Bone marrow (tissue), 2 donors: ENCODE measurements at places on chromosomes 5 and 9.

DNA sequence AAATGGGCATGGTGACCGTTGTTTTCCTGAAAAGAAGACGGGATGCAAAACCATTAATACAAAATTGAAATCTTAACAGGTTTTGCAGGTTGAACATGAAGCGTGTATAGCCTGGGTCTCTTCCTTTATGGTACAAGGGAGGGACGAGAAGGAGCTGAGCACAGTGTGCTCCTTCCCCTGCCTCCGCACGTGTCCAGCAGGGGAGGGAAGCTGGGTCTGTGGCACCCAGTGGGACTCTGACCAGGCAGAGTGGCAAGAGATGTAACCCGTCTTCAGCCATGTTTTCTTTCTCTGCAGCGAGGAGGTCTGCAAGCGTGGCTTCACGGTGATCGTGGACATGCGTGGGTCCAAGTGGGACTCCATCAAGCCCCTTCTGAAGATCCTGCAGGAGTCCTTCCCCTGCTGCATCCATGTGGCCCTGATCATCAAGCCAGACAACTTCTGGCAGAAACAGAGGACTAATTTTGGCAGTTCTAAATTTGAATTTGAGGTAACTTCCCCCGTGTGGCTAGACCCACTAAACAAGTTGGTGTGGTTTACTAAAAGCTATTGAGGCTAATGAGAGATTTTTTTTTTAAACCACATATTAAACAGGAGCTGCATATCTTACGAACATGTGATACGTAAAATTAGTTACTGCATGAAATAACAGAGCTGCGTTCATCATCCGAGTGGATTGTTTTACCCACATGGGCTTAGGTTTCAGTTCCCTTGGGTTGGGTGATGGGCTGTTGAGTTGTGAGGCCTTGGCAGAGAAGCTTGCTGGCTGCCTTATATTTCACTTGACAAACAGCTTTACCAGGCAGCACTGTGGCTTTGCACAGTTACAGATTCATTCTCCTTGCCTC lies 143.7 kb downstream of the TRIO start:
- no peak for DNase-seq

- no peak for DNase-seq
Observed at GRCh38 chr5:134245101-134245604, 19.3 kb upstream of the PPP2CA start.

GRCh38 chr5:73994963-73995362 lies 369.0 kb downstream of the ARHGEF28 start:
- DNase-seq: no peak

GRCh38 chr5:77419644-77420582 lies 72.2 kb downstream of the WDR41 start:
- DNase-seq: no peak

GRCh38 chr9:122065923-122066629 lies 27.0 kb downstream of the TTLL11 start:
- DNase-seq: no peak

GRCh38 chr5:71703941-71704340 lies 15.1 kb upstream of the CARTPT start:
- DNase-seq: no peak

- DNase-seq: peak; percentile 2
Observed at GRCh38 chr5:89343666-89344065, 460.7 kb upstream of the MEF2C start.

GRCh38 chr5:154977409-154977808 lies 36.1 kb upstream of the KIF4B start:
- no peak for DNase-seq

DNA sequence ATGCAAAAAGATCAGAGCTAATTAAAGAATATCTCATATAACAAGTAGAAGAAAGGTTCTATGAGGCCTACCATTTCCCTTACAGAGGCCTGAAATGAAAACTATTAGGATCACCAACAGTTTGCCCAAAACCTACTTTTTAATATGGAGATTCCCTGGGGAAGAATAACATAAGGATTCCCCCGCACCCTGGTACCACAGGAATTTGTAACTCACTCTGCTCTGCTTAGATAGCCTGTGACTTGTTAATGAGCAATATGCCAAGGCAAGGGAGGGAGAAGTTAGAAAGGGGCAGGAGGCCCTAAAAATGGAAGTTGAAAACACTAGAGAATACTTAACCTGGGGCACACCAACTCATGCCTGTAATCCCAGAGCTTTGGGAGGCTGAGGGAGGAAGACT lies 107.0 kb downstream of the CDH6 start:
- no peak for DNase-seq

DNA sequence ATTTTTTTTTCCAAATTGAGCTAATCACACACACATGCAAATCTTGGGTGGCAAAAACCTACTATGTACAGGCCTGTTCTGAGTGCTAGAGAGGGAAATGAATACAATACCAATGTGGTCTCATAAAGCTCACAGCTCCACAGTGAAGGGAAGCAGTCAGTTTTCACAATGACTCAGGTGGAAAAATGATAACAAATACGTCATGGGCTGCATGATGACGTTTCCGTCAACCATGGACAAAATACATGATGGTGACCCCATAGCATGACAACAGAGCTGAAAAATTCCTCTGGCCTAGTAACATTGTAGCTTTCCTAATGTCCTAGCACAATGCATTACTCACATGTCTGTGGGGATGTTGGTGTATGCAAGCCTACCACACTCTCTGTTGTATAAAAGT lies 252.5 kb downstream of the TRIM32 start:
- no peak for DNase-seq

DNA sequence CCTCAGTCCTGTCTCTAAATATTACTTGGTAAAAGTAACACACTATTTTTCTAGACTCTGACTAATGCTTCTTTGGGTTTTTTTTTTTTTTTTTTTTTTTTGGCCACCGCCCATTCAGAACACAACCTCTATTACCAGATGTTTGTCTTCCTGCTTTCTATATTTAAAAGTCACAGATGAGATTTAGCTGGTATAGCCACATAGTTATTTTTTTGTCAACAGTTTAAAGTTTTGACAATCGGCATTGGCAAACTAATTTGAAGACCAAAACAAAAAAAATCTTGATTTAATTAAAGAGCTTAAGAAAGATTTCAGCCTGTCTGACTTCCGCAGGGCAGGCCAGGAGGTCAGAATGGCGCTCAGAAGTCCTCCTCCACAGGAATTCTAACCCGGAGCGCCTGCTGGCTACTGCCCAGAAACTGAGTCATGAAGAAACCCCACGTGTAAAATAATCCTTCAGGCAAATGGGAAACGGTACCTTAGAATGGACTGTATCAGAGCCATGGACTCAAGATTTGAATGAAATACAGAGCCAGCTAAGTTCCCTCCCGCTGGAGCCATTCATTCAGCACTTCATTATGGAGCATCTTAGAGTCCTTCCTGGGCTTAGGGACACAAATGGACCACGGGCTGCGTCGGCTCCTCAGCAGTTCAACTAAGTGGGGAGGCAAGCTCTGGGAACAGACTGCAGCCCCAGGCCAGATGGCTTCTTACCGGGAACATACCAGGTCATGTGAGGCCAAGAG lies 55.6 kb downstream of the PTPDC1 start:
- no peak for DNase-seq

GRCh38 chr9:107269681-107270080 lies 13.4 kb upstream of the RAD23B start:
- DNase-seq: no peak

GRCh38 chr9:14421291-14421690 lies 107.3 kb upstream of the NFIB start:
- no peak for DNase-seq

DNA sequence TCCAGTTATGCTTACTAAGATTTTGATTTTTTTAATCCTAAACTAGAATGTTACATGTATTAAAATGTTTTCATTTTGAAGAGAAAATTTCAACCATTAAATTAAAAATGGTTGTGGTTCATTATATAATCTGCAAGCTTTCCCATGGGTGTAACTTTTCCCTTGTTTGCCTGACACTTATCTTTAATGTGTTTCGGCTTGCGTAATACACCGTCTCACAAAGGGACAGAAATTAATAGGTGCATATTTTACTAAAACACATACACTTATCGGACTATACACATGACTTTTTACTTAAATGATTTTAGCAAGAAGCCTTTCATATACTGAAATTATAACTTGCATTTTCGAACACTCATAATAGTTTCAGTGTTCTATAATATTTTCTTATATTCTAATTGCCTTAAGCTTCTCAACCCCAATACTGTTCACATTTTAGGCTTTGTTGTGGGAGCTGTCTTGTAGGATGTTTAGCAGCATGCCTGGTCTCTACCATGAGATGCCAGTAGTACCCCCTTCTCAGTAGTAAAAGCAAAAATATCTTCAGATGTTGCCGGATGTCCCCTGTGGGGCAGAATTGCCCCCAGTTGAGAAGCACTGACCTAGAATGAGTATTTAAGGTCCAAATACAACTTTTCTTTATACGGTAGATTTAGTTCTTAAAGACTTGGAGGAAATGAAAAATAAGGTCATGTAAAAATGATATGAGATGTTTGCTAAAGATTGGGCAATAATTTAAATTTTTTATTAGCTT lies 28.6 kb downstream of the UGCG start:
- DNase-seq: no peak

DNA sequence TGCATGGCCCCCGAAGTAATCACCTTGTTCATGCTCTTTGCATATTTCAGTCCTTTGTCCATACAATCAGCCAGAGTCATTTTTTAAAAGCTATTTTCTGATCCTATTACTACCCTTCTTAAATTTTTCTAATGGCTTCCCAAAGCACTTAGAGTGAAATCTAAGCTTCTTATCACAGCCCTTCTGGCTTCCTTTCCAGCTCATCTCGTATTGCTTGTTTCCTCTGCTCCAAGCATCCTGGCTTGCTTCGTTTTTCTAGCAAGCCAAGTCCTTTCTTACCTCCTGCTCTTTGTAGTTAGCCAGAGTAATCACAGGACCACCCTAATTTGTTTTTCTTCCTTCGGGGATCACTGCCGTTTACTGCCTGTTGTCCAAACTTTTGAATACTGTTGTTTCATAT lies 453.3 kb downstream of the KIF4B start:
- DNase-seq: no peak

DNA sequence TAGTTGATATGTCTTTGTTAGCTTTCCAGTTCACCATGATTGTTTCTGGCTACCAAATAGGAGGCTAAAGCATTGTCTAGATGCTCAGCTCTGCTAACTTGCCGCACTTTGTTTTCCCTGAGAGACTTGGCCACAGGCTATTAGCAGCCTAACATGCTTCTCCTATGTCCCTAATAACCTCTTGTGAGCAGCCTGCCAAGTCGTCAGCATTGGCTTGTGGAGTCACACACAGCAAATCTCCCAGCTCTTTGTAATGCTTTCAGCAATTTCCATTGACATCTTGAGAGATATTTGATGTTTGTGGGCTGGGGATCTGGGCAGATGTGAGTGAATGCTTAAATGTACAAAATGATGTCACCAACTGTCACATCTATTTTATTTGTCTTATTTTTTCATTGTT lies 346.9 kb downstream of the KDM4C start:
- DNase-seq: no peak

DNA sequence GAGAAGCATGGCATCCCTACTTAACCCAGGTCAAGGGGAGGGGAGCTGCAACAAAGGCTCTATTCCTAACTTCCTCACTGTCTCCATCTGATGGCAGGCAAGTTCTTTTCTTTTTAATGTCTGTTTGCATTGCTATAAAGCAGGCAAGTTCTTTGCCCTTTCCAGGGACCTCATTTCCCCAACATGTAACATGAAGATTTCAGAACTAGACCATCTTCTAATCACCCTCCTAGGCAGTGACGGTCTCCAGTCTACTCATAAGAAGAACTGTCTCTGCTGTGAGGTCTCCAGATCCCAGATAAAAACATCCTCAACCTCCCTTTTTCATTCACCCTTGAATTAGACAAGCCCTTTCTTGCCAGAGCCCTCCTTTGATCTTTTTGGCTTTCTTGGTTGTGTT lies 42.1 kb downstream of the PPP1R2B start:
- no peak for DNase-seq
